RCC 7860 (cell line): ENCODE measurements at places on chromosomes 4 and X.
A peak's percentile ranks its signal among the peaks of the same experiment; 100 is the strongest.

GRCh38 chr4:9812501-9813340 lies 31.3 kb downstream of the DRD5 start:
- no peak for DNase-seq

GRCh38 chr4:36053930-36054329 lies 190.4 kb downstream of the ARAP2 start:
- DNase-seq: no peak

DNA sequence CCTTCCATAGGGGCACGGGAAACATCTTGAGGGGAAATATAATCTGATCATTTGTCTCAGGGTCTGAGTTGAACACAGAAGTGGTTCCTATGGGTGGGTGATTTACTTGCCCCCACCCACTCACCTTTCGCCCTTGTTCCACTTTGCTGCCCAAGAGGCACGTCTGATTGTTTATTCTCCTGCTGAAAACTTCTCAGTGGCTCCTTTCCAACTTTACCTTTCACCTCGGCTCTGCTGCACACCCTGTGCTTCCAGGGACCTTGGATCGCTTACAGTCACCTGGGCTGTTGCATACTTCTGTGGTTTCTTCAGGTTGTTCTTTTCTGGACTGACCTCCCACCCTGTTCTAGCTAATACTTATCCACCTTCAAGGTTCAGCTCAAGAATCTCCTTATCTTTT lies 213.4 kb upstream of the JADE1 start:
- no peak for DNase-seq

GRCh38 chrX:120269373-120270035 lies 18.9 kb downstream of the ZBTB33 start:
- no peak for DNase-seq

DNA sequence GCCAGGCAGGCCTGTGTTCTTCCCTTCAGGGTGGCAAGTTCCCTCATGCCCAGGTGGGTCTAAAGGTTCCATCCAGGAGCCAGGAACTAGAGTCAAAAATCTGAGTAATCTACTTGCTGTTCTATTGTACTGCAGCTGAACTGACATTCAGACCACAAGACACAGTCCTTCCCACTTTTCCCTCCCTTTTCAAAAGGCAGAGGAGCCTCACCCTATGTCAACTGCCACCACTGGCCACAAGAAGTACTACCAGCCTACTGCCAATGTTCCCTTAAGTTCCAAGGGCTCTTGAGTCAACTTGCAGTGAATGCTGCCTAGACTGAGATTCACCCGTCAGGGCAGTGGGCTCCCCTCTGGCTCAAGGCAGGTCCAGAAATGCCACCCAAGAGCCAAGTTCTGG lies 133.5 kb downstream of the FAM47B start:
- DNase-seq: no peak

- DNase-seq: no peak
Observed at GRCh38 chr4:88567591-88567990, 24.7 kb upstream of the HERC3 start.

DNA sequence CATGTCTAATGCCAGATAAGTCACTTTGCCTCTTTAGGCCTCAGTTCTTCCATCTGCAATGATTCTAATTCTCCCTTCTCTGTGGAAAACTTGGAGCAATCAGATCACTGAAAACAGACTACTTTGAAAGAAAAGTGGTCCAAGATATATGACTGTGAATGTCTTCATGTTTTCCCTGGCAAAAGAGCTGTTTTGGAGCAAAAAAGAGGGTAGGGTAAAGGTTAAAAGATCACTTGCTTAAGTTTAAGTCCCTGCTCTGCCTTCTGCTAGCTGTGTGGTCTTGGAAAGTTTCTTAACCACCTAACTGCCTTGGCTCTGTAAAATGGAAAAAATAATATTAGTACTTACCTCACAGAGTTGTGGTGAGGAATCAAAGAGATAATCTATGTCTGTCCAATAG lies 140.3 kb upstream of the PAK3 start:
- no peak for DNase-seq

- peak; percentile 9 for DNase-seq
Observed at GRCh38 chrX:39427906-39428305, 626.6 kb downstream of the MID1IP1 start.

- DNase-seq: no peak
Observed at GRCh38 chr4:36301127-36301526, 19.7 kb downstream of the DTHD1 start.

DNA sequence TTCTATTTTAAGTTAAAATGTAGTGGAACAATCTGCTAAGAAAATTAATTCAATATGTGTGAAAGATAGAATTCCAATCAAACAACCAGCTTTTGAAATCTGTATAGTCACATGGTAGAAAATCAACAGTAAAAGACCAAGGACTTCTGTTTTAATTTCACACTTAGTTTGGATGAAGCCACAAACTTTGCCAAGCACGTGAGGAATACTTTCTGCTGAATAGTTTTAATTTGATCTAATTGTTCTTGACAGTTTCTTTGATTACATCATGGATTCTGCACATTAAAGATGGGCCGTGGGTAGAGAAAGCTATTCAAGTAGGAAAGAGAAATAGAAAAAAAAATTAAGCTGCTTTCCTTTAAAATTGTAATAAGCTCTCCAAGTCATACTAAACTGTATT lies 137.9 kb upstream of the FAM241A start:
- DNase-seq: no peak

- DNase-seq: no peak
Observed at GRCh38 chr4:41656572-41657520, 91.7 kb downstream of the PHOX2B start.
